Fibroblast of skin of right biceps (primary cell): ENCODE measurements at places on chromosomes 12 and 14.
A peak's percentile ranks its signal among the peaks of the same experiment; 100 is the strongest.

- no peak for DNase-seq
Measured at GRCh38 chr12:114981036-114981435, 297.1 kb upstream of the TBX3 start.

- no peak for DNase-seq
Measured at GRCh38 chr12:101045486-101046464, 164.3 kb downstream of the SLC5A8 start.

DNA sequence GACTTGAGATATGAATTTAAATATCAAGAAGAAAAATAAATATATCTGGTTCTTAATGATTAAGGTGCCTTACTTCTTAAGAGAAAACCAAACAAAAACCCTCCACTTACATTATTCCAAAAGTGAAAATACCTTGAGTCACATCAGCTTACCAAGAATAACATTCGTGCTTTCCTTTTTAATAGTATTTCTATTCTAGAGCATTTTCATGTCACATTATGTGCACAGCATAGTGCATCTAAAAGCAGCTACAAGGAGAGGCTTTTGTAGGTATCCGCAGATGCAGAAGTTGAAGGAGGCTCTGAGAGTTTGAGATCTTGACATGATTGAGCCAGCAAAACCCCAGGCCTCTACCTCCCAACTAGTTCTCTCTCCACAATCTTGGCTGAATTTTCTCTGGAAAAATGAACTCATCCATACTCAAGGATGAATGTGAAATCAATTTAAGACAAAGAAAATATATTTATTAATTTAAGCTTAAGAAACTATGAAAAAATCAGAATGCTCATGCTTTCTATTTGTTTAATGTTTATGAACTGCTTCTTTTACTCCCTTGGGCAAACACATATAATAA, 275.0 kb downstream of the AKAP6 start:
- no peak for DNase-seq

GRCh38 chr12:5396541-5396940, 35.4 kb upstream of the NTF3 start:
- no peak for DNase-seq

GRCh38 chr12:100579844-100580243, 6.4 kb downstream of the GAS2L3 start:
- no peak for DNase-seq

DNA sequence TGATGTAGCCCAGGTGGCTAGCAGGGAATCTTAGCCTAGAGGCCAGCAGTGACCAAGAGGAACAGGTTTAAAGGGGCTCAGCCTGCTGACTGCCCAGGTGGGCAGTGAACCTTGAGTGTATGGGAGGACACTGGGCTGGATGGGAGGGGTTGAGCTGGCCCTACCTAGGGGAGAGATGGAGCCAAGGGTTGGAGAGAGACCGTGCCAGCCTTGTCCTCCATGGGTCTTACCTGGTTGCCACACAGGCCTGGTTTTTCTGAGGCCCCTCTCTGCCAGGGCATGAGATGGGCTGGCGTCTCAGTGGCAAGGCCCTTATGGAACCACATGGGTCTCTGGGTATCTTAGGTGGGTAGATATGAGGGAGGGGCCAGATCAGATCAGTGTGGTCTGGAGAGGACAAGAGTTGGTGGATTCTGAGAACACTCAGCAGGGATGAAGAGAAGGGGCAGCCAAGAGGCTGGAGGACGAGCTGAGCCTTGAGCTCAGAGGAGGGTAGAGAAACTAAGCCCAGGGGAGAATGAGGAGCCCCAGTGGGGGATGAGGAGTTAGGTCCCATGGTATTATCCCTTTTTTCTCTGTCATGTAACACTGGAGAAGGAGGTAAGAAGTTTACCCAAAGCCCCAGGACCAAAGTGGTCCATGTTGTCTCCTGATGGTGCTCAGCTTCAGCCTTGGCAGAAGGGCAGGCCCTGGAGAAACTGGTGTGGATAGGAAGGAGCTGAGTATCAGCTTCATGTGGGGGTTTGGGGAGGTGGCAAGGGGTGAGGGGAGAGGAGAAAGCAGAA, 3.7 kb downstream of the GZMB start:
- DNase-seq, result no peak

DNA sequence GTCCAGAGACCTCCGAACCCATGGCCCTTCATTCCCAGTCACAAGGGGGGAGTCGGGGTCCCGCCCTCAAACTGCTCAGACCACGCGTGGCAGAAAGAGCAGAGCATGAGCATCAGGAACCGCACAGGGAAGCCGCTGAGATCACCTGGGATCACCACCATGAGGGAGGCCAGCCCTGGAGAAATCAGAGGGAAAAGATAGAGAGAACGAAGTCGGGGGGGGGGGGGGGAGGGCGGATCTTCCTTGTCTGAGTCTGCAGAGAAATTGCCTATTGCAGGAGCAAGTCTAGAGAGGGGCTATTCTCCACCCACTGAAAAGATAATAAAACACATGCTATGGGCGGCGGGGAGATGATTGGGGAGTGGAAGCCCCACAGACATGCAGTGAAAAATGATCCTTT, 884 bp upstream of the TMEM132C start:
- DNase-seq, result no peak

DNA sequence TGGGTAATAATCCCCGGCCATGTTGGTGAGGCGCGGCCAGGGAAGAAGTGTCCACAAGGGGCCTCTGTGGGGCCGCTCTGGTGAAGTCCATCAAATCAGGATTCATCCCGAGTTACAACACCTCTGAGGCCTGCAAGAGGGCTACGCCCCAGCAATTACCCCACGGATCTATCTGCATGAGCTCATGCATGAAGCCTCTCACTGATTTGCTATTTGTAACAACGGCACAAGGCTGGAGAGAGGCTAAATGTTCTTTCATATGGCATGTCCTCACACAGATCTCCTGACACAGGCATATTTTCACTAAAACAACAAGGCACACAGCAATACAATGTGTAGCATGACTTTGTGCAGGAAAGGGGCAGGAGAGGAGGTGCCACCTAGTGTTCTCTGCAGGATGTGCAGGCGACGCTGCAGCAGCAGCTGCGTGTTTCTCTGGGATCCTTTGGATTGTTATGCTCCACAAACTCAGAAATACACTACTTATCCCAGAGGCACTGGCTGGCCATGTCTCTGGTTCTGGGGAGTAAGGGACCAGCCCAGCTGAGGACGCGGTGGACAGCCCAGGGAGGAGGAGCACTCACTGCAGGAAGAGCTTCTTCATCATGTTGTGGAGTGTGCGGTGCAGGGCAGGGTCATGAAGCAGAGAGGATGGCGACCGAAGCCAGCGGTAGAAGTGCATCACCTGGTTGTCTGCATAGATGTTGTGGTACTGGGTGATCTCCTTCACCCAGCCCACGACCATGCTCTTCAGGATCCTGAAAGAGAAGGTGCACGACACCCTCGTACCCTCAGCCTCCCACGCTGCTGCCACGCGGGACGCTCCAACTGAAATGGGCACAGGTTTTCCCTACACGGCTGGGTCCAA, 20.2 kb downstream of the P2RX2 start:
- peak; percentile 30 for DNase-seq
